ENCODE measurements at places on chromosomes 3 and 15.

- no peak for DNase-seq
These were observed 27.4 kb downstream of the GORASP1 start for GRCh38 chr3:39080026-39080425.

- no peak for DNase-seq
These were observed 63.0 kb downstream of the SLC6A6 start for GRCh38 chr3:14465425-14465824.

DNA sequence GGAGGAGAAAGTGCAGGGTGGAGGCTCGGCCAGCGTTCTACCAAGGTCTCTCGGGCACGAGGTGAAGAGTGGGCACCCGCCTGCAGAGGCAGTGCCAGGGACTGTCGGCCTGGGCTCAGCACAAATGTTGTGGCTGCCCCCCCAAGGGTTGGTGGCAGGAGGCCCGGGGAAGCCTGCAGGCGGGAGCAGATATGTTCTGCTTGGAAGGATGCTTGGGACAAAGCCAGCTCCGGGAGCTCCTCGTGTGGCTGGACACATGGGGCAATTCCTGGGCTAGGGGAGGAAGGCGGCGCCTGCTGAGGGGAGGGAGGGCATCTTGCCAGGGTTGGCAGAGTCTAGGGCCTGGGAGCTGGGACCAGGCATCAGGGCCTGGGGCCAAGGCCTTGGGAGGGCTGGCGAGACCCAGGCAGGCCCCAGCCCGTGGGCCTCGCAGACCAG, 30.4 kb upstream of the FBLN2 start:
- DNase-seq, result no peak

- DNase-seq, result peak; percentile 34
These were observed 33.5 kb downstream of the CHCHD6 start for GRCh38 chr3:126737527-126737926.

DNA sequence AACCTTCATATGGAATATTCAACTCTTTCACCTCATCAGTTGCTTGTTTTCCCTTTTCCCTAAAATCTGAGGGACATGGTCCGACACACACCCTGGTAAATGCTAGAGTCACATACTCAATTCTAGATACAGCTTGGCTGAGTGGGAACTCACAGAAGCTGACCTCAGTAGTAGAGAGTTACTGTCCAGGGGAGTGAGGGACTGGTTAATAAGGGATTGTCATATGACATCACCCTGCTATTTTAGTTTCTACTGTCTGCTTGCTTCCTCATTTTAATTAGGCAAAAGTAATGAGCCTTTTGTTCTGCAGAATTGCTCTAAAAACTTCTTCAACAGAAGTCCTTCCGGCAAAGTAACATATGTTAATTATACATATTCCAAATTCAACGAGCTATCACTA, 244.5 kb downstream of the ZIC4 start:
- DNase-seq, result no peak

DNA sequence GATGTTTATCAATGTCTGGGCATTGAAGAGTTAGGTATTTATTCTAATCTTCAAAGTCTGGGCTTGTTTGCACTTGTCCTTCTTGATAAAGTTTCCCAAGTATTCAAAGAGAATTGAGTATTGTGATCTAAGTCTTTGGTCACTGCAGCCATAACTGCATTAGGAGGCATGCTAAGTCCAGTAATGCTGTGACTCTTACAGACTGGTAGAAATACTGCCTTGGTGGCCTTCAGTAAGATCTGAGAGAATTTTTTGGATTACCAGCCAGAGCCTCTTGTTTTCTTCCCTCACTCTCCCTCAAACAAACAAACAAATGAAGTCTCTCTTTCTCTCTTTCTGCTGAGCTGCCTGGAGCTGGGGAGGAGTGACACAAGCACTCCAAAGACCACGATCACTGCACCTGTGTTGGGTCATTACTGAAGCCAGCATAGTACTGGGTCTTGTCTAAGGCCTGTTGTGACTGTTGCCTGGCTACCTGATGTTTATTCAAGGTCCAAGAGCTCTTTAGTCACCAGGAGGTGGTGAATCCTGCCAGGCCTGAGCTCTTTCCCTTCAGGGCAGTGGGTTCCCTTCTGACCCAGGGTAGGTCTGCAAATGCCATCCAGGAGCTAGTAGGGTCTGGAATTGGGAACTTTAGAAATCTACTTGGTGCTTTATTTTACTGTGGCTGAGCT, 14.8 kb upstream of the RBP2 start:
- no peak for DNase-seq

DNA sequence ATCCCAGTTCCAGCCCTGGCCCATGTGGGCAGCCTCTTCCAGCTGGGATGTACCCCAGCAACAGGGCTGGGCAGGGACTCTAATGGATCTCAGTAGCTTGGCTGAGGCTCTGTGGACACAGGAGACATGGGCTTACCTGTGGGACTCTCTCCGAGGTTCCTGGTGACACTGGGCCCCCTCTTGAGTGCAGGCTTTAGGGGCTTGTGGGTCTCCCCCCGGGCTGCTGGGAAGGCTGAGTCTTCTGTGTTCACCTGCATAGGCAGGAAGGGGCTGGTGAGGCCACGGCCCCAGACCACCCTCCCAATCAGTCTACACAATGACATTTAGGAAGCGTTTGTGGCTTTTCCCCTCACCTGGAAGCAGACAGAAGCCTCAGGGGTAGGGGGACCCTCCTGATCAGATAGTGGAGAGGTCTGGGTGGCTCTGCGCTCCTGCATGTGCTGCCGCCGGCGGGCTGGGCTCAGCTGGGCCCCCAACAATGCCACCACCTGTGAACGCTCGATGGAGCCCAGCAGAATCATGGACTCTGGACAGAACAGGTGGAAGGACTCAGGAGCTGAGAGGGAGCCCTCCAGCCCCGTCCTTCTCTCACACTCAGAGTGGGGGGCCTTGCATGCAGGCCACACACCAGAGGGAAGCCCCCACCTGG, 8.4 kb downstream of the CLCN2 start:
- DNase-seq, result no peak

DNA sequence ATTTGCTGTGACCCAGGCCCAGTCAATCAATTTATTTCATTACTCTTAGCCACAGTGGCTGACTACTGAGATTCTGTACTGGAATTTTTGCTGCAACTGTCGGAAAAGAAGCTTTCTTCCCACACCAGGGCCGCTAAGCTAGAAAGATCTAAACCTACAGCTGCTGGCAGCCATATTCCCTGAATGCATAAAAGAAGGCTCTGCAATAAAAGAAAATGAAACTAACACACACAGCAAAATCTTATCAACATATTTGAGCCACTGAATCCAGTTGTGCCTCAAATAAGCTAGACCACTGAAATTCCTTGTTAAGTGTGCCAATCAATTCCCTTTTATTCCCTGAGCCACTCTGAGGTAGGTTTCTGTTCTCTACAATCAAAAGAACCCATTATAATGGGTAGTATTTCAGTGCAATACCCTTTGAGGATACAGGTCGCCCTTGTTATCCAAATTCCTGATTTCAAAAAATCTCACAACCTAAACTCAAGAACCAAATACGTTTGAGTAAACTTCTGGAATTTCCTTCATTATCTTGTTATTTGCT, 60.3 kb downstream of the MYO9A start:
- DNase-seq, result no peak

- DNase-seq, result no peak
These were observed 180.6 kb downstream of the FMN1 start for GRCh38 chr15:33013827-33014445.

DNA sequence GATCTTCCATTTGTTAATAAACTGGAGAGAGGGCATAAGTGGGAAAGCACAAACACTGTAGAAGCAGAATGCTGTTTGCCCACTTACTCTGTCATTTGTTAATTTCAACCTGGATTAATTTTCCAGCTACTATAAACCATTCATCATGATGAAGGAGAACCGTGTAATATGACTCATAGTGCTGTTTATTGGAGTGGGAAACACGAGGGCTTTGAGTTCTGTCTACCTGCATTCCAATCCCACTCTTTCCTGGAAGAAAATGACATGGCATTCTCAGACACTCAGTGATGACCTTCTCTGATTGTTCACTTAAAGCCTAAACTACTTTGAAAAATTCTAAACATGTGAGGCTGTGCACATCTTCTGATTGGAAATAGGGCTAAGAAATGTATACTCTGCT, 826.7 kb downstream of the AGBL1 start:
- DNase-seq, result no peak
